Hematopoietic multipotent progenitor cell treated with erythropoietin and hydrocortisone succinate and interleukin-3 and kit ligand, for 6 days (in vitro differentiated cells): ENCODE measurements at places on chromosomes 6 and 20.

- DNase-seq = no peak
Measured at GRCh38 chr6:106643061-106643460, 13.7 kb downstream of the QRSL1 start.

DNA sequence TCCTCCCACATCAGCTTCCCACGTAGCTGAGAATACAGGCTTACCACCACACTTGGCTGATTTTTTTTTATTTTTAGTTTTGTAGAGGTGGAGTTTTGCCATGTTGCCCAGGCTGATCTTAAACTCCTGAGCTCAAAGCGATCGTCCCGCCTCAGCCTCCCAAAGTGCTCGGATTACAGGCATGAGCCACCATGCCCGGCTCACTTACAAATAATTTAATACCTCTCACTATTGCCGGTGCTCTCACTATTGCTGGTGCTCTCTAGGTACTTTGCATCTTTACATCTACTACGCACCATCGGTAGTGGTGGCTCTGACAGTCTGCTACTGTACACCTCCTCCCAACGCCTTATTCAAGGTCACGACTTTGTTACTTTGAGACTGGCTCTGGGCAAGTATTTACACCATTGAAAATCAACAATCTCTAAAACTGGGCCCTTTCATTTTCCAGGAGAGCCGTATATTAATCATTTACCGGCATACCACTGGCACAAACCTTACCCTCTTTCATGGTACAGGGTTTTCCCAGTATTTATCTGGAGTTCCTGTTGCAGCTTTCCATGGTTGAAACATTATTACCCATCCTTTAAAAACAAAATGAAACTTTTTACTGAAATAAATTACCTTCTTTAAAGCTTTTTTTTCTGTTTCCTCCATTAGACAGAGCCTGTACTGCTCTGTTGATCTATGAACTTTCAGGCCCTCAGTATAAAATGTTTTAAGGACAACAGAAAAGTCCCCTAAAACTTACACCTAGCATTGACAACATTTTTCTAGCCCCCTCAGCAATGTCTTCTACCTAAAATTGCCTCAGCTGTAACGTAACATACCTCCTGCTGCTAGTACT, 259.6 kb upstream of the PLCB4 start:
- DNase-seq = no peak

GRCh38 chr6:64293298-64293697, 657.7 kb downstream of the PHF3 start:
- no peak for DNase-seq

DNA sequence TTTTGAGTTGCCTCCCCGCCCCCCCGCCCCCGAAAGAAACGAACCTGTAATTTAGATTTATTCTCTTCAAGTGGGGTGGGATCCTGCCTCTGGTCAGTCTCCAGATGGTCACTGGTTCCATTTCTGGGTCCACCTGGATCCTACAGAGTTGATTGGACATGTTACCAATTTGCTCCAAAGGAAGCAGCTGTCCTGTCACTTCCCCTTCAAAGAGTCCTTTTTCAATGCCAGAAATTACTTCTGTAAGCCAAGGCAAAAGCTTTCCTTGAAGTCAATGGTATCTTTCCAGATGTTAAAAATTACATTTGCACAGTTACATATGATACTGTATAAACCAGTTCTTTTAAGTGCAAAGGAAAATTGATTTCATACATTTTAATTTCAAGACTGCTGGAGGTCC, 12.0 kb upstream of the ANKRD60 start:
- no peak for DNase-seq

DNA sequence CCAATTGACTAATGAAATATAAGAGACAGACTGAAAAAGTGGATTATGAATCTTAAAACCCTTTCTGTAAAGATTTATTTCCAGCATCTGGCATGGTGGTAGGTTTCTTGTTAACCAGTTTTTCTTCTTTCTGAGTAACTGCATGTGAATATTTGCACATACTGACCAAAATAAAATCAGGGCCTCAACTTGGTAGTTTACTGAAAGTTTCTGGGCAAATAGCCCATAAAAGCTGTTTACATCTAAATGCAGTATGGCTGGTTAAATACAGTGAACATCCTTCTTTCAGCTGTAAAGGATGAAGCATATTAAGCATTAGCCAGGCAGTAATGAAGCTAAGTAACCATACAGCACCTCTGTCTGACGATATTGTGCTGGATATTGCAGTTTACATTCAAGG, 83.6 kb upstream of the EYS start:
- DNase-seq = no peak

GRCh38 chr6:105936972-105937371, 149.2 kb upstream of the PRDM1 start:
- no peak for DNase-seq
